ENCODE measurements at places on chromosomes 5 and 9.

DNA sequence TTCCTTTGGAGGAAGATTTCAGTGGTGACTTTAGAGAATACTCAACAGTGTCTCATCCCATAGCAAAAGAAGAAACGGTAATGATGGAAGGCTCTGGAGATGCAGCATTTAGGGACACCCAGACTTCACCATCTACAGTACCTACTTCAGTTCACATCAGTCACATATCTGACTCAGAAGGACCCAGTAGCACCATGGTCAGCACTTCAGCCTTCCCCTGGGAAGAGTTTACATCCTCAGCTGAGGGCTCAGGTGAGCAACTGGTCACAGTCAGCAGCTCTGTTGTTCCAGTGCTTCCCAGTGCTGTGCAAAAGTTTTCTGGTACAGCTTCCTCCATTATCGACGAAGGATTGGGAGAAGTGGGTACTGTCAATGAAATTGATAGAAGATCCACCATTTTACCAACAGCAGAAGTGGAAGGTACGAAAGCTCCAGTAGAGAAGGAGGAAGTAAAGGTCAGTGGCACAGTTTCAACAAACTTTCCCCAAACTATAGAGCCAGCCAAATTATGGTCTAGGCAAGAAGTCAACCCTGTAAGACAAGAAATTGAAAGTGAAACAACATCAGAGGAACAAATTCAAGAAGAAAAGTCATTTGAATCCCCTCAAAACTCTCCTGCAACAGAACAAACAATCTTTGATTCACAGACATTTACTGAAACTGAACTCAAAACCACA lies 67.4 kb downstream of the VCAN start:
- no peak for DNase-seq

DNA sequence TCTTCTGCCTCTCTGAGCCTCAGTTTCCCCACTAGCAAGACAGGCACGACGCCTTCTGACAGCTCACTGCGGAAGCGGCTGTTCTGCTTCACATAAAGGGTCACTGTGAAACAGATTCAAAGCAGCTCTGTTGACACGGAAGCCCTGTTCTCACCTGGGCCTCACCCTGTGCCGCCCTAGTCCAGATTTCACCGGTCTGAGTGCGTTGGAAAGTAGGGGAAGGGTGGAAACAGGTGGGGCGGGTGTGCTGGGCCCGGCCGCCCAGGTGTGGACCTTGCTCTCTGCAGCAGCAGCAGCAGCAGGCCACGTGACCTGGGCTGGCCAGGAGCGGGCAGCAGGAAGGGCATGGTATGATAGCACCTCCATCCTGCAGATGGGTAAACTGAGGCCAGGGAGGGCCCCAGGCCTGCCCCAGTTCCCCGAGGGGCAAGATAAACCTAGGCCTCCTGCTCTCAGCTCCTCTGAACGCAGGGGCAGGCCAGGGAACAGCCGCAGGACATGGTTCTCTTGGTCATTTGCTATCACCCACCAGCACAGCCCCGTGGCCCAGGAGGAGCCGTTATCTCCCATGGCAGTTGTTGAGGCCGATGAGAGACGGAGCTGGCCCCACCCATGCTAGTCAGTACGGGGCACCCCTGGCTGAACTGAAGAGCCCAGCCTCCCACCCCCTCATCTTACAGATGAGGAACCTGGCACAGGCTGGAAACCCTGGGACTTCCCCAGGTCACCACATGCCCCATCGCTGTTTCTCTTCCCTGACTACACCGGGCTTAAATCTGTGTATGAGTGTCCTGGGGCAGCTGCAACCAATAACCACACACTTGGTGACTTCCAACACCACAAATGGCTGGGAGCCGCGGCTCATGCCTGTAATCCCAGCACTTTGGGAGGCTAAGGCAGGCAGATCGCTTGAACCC lies 12.1 kb downstream of the PTGES2 start:
- DNase-seq: no peak

DNA sequence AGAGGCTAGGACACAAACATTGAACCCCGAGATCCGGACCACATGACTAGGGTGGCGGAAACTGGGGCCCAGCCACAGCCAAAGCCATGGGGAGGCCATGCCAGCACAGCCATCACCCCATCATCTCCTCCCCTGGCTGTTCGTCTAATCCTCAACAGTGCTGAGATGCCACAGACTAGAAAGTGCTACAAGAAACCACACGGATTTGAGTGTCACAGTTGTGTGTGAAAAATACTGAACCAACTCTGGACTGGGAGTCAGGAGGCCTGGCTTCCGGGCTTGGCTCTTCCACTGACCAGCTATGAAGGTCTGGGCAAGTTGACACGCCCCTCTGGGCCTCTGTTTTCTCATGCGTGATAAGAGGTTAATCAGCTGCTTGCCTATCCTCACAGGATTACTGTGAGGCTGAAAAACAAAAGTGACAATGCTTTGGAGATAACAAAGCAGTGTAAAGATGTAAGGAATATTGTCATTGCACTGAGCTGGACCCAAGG lies 38.8 kb upstream of the SHB start:
- DNase-seq: no peak

GRCh38 chr5:134543820-134544614 lies 18.5 kb downstream of the JADE2 start:
- no peak for DNase-seq

DNA sequence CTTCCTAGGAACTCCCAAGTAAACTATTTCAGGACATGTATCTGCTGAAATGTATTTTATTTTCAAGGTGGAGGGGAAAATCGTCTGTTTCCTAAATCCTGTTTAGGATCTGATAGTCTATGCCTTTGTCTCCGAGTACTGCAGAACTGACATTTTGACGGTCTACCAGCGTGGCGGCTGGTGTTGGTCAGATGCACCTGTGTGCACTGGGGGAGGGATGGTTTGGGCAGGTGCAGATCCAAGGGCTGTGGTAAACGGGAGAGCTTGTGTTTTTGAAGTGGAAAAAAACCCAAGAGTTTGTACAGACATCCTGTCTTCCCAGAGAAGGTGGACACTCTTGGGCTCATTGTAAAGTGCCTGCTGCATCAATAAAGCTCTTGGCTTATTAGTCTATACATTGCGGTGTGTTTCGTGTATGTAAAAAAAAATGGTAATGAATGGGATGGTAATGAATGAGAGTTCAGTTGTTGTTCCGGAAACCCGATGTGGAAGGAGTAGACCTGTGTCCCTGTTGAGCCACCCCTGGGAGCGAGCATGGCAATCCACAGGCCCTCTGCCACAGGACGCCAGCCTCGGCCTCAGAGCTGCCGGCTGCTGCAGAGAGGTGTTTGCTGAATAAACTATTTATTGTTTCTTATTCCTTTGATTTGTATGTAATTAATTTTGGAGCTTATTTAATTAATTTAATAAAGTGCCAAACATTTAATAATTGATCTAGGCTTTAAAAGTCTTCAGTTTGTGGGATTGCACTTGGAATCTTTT lies 15.3 kb downstream of the ARPC5L start:
- no peak for DNase-seq

DNA sequence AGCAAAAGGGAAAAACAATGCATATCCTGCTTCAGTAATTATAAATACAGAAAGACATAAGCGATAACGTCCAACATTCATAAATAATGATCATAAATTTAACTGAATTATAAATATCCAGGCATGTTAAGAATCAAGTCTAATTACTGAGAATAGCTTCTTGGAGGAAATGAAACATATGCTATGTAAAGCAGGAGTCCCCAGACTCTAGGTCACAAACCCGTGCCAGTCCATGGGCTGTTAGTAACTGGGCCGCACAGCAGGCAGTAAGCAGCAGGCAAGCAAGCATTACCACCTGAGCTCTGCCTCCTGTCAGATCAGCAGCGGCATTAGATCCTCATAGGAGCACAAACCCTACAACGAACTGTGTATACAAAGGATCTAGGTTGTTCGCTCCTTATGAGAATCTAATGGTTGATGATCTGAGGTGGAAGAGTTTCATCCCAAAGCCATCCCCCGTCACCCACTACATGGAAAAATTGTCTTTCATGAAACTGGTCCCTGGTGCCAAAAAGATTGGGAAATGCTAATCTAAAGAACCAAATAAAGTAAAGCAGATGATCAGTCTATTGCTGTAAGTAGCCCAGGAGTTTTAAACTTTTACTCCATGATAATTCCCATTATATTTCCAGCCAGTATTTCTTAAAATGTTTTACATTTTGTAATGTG lies 50.4 kb downstream of the CERT1 start:
- DNase-seq: no peak

GRCh38 chr9:137306066-137306849 lies 4.2 kb upstream of the NRARP start:
- DNase-seq: no peak

DNA sequence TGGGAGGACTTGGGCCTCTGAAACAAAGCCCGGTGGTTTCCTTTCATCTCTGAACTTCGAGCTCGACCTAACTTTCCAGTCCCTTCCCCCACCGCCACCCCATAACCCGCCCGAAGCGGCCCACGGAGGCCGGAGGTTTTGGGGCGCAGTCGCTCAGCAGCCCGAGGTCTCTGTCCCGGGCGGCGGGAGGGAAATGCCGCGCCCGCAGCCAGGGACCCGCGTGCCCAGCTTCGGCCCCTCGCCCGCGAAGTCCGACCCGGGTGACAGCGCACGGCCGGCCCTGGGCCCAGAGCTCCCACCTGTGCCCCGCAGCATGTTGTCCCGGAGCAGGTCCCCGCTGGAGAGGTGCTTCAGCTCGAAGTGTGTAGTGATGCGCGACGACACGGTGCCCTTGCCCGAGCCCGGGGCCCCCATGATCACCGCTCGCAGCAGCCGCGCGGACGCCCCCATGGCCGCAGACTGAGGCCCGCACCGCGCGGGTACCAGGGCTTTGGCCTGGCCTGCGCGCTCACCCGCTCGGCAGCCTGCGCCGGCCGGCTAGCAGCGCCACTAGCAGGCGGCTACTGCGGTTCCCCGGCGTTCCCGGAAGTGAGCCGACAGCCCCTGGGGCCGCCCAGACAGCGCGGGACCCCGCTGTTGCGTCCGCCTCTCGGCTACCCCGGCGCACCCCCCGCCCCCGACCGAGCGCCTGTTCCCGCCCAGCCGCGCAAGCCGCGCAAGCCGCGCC lies at the start of gene AK3:
Gene AK3 (minus strand): TSS at position 565 of the 727 bp plus-strand sequence. CDS start 115 bp downstream, at position 450.
- peak; percentile 76 for DNase-seq

- no peak for DNase-seq
These were observed 11.1 kb downstream of the MED27 start for GRCh38 chr9:132068605-132069004.

GRCh38 chr9:29213417-29214153 lies 1640.3 kb upstream of the C9orf72 start:
- DNase-seq: no peak

DNA sequence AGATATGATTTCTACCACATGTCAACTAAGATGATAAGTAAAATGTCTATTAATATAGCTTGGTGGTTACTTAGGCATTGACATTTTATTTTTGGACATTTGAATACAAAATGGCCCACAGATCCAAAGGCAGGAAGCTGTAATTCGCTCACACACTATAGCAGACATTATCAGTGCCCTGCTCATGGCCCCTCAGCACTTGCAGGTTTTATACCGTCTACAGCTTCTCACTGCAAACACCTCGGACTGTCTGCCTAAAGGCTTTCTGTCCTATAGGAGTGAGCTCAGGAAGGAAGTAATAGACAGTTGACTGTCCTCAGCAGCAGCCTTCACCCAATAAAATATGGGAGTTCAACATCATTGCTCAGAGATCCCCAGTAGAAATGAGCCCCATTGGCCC lies 140.8 kb upstream of the RASA1 start:
- no peak for DNase-seq

GRCh38 chr5:135978212-135978631 lies 23.4 kb upstream of the LECT2 start:
- no peak for DNase-seq

- DNase-seq: no peak
These were observed 97.9 kb downstream of the ZNF618 start for GRCh38 chr9:113973963-113974413.

GRCh38 chr9:136493567-136493971 lies 10.7 kb upstream of the SEC16A start:
- DNase-seq: no peak

- DNase-seq: no peak
These were observed 140.7 kb downstream of the PIK3R1 start for GRCh38 chr5:68356216-68356615.
